Astrocyte of the hippocampus (primary cell): ENCODE measurements at places on chromosomes 13 and 19.

GRCh38 chr13:80274643-80275042 lies 66.3 kb downstream of the SPRY2 start:
- DNase-seq = peak; percentile 7

GRCh38 chr13:96860882-96861281 lies 133.4 kb downstream of the OXGR1 start:
- no peak for DNase-seq

DNA sequence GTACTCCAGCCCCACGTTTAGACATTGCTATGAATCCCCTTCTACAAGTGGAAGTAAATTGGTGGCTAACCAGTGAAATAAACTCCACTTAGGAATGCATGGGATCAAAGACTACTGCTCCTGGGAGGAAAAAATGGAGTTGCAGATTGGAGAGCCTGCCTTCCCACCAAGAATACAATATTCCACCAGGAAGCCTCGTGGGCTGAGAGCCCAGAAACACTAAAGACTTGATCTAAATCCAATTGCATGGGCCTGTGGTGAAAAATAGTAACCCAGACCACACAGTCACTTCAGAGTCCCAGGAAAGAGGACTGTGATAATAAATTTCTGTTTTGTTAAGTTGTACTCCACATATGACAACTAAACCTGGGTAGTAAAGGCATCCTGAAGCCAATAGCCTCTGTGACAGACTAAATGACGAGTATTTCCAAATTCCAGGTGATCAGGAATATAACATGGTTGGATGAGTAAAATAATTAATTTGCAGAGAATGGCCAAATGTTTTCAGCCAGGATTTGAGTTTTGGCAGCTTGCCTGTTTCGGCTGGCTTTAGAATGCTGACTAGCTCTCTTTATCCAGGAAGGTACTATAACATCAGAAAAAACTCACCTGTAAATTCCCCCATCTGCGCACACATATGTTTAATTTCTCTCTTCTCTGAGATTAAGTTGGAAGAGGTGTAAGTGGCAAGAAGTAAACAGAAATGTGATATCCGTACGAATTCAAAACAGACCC lies 480.3 kb downstream of the LIG4 start:
- DNase-seq = peak; percentile 79

- no peak for DNase-seq
Measured at GRCh38 chr19:33578697-33579096, 43.1 kb upstream of the CHST8 start.

GRCh38 chr13:23621316-23621645 lies 51.1 kb downstream of the TNFRSF19 start:
- peak; percentile 84 for DNase-seq

DNA sequence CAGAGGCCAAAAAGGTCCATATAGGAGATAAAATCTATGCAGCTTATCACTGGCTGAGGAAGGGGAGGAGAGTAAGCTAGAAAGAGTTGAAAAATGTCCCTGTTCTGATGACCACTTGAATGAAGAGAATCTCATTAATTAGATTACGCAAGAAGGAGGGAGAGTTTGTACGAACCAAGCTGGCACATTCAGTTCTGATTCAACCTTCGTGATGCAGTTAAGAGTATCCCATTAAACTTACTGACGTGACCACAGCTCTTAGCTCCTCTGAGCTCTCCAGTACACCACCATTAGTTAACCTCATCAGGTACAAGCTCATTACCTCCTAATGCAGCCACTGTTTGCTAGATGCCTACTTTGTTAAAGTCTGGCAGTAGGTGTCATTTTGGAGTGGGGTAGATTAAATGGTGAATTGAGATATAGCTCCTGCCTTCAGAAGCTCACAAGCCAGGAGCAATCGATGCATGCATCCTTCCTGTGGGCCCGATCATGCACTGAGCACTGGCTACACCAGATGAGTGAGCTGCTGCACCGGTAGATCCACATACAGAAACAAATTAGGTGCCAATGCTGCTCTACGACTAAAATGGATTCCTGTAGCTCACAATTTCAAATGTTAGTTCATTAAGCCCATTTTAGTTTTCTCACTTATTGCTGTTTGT lies 458.3 kb downstream of the COG6 start:
- DNase-seq = peak; percentile 13

- no peak for DNase-seq
Measured at GRCh38 chr13:44646044-44646443, 69.9 kb upstream of the TSC22D1 start.

GRCh38 chr13:99393791-99394735 lies 86.9 kb upstream of the GPR183 start:
- no peak for DNase-seq

DNA sequence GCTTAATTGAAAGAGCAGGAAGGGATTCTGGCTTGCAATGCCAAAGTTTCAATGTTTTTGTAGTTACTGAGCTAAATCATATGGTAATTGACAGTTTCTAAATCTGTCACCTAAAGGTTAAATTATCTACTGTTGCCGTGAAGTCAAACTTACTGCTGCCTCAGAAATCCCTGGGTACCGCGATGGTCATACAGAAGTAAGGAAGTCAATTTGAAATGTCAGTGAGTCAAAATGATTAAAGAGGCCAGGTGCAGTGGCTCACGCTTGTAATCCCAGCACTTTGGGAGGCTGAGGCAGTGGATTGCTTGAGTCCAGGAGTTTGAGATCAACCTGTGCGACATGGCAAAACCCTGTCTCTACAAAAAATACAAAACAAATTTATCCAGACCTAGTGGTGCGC lies 48.8 kb upstream of the TPM4 start:
- no peak for DNase-seq

- DNase-seq = no peak
Measured at GRCh38 chr19:3672993-3673392, 27.3 kb downstream of the PIP5K1C start.

DNA sequence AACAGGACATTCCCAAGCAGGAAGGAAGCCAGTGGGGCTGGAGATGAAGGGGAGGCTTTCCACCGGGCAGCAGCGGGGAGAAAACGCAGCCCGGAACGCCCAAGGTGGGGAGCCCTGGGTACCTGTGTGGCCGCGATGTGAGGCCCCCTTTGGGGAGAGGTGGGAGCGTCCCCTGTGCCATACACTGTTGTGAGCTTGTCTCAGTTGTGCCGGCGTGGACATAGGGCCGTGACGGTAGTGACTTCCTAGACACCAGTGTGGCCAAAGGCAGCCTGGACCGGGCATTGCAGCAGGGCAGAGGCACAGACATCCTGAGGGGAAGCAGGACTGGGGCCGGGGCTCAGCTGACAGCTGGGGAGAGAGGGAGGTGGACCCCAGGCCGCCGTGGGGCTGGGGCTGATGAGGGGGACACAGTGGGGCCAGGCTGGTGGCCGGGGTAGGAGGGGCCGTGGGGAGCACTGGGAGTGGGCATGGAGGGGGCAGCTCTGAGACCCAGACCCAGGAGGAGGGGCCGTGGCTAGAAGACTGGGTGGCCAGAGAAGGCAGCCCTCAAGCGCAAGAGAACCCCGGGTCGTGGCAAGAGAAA lies 38.5 kb upstream of the TFDP1 start:
- no peak for DNase-seq

- DNase-seq = no peak
Measured at GRCh38 chr19:46630586-46631205, 5.3 kb downstream of the GNG8 start.

DNA sequence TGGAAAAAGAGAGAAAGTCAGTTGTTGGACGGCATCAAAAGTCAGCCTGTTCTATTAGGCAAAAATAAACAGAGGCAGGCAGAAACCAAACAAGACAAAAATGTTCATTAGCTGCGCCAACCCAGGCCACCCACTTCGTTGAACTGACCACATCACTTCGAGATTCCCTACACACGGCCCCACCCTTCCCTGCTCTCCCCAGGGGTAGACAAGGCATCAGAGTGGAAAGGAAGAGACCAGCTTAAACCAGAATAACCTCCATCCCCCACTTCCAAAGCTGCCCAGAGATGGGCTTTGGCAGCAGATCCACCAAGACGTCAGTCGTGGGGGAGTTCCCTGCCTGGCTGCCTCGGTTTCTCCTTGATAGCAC lies 204.6 kb upstream of the TSHZ3 start:
- no peak for DNase-seq

DNA sequence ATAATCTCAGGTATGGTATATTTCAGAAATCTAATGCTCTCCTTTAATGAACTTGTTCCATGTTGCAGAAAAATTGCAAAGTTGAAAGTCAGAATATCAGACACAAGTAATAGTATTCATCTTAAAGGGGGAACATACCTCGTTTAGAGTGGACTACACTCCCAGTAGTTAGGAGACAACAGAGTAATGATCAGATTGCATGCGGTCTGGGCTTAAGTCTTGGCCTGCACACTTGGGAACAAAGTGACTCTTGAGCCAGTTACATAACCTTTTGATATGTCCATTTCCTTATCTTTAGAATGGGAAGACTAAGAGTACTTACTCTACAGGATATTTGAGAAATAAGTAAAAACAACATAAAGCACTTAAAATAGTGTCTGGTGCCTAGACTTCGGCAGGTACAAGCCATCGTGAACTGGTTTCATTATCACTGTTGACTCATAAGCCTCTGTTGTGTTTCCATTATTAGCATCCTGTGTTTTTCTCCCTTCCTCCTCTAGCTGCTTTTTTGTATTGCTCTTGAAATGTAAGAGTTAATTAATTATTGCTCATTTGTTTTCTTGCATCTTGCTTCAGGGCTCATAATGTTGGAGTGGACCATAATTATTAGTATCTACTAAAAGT lies 53.0 kb downstream of the DPY19L3 start:
- DNase-seq = peak; percentile 26
